Iris pigment epithelial cell (primary cell): ENCODE measurements at places on chromosomes 16 and 17.

DNA sequence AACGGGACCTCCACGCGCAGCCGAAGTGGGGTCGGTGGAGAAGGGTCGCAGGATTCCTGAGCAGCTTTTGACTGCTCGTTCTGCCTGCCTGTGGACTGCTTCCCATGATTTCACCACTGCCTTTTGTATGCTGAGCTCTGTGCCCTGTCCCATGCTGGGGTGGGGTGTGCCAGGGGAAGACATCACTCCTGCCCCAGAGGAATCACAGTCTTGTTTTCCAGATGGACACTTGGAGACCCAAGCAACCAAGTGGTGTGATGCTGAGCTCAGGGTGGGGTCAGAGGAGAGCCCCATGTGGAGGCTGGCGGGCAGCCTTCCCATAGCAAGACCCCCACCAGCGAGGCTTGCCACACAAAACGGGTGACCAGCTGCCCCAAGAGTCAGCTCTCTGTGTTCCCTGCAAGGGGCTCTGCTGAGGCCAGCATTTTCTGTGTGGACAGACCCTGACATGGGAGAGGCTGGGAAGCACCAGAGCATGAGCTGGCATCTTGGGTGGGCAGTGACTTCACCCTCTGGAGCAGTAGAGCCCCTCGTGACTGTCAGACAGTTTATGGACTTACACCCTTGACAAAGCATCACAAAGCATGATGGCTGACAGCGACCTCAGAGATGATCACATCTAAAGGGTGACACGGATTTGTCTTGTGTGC, 111.9 kb downstream of the GNAO1 start:
- no peak for DNase-seq

DNA sequence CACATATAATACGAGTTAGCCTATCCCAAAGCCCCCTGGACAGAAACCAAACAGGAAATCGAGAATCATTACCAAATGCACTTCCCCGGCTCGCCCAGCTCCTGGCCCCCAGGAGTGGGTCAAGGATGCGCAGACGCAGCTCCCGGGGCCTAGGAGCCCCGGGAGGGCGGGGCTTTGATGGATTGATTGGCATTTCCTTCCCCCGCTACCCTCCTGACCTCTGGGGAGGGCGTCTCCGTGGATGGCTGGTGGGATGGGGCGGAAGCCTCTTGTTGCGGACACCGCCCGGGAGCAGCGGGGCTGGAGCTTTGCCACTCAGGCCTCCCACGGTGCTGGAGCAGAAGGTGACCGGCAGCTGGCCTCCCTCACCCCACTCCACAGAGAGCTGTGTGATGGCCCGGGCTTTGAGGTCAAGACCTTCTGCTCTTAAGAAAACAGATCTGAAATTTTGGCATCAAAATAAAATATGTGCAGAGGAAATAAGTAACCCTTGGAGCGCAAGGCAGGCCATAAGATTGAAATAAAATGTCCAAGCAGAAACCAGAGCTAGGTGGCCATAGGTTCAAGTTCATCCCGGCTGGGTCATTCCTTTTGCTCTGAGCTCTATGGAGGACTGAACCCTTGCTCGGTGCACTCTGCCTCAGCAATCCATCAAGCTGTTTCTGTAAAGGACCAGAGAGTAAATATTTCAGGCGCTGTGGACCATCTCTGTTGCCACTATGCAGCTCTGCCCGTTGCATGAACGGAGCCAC, 262.3 kb downstream of the SOX9 start:
- no peak for DNase-seq

DNA sequence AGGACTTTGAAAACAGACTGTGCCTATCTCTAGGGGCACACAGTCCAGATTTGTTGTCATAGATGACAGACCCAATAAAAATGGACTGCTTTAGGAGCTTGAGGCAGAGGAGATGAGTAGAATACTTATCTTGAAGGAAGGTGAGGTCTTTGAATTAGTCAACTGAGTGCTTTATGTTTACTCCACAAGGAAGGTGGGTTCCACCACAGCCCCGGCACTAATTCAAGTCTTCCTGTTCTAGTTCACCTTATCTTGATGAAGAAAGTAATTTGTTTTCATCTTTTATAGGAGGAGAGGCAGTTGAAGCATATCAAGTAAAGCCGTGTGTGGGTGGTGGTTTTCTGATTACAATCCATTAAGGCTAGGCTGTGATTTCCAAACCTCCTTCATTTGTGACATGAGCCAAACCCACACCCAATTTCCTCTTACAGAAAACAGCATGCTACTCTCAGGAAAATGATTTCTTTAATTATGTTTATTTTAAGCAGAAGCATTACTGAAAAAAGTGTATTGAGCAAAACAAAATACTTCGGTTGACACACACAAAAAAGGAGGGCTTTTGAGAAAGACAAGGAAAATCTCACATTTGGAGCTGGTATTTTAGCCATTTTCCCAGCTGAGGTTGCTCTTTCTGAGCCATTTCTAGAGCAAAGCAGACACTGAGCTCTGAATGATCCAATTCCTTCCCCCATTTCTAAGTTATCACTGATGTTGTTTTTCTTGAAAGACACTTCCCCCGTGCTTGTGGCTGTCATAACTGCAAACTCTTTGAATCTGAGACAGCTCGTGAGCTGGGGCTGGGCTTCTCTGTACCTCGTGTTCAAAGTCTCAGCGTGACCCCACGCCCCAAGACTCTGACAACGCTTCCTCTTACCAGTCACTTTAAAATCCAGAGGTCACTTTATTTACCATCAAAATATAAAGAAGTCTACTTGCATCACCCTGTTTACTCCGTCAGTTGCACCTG, 35.4 kb downstream of the CDRT15 start:
- DNase-seq: peak; percentile 53

- no peak for DNase-seq
Observed at GRCh38 chr16:81574168-81574567, 129.6 kb downstream of the CMIP start.

DNA sequence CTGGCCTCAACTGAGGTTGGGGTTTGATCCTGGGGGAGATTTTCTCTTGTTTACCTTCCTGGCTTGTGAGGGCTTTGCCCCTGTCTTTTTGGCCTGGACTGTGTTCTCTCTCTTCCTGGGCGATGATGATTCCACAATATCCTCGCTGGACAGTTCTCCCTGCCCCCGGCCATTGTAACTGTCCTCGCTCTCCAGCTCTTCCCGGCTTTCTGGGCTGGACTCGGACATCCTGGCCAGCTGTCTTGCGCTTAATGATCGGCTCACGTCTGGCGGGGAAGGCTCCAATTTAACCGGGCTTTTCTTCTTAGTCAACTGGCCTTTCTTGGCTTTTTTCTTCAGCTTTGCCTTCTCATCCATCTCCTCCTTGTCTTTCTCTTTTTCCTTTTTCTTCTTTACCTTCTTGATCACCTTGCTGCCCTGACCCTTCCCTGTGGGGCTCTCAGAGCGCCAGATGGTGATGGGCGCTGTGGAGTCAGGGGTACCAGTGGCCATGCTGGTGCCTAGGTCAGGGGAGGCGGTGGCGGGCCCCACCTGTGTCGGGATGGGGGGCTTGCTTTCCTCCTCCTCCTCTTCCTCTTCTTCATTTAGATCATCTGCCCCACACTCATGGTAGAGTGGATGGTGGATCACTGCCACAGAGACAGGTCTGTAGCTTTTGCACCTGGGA, 8.0 kb downstream of the PROCA1 start:
- no peak for DNase-seq

DNA sequence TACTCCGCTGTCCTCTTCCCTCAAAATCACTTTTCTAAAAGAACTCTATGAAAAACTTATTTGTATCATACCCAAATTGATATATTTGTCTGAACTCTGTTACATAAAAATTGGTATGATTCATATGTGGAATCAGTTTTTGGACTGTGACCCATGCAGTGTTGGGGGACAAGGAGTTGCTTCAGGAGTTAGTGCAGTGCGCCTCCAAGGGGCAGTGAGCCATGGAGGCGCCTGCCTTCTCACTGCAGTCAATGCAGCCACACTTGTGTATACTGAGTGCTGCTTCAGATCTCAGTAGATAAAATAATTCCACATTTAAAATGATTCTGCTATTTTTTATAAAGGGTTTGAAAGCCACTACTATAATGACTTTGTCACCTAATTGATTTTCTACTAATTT, 32.5 kb downstream of the DGKE start:
- DNase-seq: no peak

DNA sequence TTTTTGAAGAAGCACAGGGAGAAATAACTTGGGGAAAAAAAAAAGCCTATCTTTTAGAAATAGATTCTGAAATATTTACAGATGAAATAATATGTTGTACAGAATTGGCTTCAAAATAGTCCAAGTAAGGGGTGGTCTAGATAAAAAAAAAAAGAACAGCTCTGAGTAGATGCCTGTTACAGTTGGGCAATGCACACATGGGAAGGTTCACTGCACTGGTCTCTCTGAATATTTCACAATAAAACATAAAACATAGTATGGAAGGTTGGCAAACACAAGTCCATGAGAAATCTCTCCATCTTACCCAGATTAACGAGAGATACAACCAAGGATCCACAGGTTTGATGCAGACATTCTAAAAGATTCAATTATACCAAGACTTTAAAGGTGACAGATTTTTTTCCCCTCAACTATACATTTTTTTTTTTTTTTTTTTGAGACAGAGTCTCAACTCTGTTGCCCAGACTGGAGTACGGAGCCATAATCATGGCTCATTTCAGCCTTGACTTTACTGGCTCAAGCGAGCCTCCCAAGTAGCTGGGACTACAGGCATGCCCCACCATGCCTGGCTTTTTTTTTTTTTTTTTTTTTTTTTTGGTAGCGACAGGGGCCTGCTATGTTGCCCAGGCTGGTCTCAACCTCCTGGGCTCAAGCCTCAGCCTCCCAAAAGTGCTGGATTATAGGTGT, 58.0 kb downstream of the KANSL1 start:
- no peak for DNase-seq

GRCh38 chr16:83802135-83802534, 5.6 kb upstream of the HSBP1 start:
- peak; percentile 79 for DNase-seq

DNA sequence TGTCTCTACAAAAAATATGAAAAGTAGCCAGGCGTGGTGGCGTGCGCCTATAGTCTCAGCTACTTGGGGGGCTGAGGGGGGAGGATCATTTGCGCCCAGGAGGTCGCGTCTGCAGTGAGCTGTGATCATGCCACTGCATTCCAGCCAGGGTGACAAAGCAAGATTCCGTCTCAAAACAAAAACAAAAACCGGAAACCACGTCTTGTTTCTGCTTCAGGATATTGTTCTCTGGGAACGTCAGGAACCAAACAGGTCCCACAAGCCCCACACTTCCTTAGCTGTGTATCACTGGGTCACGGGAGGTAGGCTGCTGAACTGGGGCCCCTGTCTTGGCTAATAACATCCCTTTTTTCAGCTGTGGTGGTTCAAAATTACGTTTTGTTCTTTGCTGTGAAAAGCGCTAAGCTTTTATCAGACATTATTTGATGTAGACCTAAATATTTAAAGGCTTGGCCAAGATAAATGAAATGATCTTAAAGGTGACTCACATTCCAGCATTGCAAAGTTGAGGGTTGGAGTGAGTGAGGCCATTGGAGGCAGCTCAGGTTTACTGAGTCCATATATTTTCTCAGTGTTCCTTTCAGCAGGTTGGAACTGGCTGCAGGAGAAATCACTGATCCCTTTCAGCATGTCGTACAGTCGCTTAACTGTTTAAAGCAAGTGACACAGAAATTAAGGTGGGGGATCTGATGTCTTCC, 16.4 kb upstream of the SEC14L1 start:
- DNase-seq: peak; percentile 92

DNA sequence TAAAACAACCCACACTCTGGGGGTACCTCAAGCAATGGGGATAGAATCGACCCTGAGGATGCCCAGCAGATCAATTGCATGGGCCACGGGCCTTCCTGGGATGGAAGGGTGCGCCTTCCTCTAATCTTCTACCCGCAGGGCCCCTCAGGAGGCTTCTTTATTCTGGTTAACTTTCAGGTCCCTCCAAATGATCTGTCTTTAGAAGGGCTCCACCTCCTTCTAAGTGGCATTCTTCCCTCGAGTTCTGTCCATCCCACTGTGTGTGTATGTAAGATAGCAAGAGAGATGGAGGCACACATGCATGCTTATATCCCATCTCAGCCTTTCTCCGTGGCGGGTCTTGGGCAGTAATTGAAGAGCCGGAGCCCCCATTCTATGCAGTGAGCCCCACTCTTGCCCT, 125.7 kb downstream of the MRM1 start:
- no peak for DNase-seq

- DNase-seq: no peak
Observed at GRCh38 chr16:86289907-86290306, 220.4 kb upstream of the FOXF1 start.

DNA sequence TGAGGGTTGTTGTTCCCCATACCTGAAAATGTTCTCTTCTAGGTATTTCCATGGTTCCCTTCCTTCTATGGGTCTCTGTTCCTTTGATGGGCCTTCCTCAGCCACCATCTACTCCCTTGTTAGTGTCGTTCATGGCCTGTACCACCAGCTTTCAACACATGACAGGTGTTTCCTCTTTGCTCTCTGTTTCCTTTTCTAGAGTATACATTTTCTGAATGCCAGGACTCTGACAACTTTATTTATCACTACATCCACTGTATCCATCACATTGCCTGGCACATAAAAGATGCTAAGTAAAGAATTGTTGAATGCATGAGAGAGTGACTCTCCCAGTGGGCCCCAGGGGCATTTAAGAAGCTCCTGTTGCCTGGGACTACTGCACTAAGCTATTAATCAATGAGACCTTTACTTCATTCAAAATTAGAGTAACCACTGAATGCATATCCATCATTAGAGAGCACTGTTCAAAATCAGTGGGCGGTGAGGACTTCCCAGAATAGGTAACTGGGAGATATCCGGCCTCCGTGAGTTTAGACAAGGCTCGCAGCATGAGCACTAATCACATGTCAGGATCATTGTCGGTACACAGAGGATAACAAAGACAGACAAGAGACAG, 255.0 kb downstream of the CBLN1 start:
- DNase-seq: no peak

GRCh38 chr16:9909072-9909825, 273.0 kb downstream of the GRIN2A start:
- DNase-seq: no peak

GRCh38 chr17:11499881-11500280, 98.4 kb upstream of the DNAH9 start:
- DNase-seq: no peak

GRCh38 chr17:41680426-41681040, 8.2 kb upstream of the EIF1 start:
- DNase-seq: no peak

DNA sequence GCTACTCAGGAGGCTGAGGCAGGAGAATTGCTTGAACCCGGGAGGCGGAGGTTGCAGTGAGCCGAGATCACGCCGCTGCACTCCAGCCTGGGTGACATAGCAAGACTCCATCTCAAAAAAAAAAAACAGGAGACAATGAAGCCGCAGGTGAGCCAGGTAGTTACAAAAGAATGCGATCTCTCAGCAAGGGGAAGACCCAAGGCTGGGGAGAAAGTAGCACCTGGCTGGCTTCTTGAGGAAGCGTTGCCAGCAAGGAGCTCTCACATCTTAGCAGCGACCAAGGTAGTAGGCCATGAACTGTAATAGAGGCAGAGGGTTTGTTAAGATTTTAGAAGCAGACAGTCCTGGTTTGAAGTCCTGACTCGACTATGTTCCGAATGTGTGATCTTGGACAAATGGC, 175.0 kb downstream of the AIPL1 start:
- no peak for DNase-seq

- peak; percentile 27 for DNase-seq
Observed at GRCh38 chr16:2520784-2521531, 787 bp downstream of the AMDHD2 start.

GRCh38 chr17:4704991-4705390, 1.1 kb upstream of the PELP1 start:
- no peak for DNase-seq
